Activated CD4-positive, alpha-beta T cell treated with anti-CD3 and anti-CD28 coated beads, Interleukin-2, amount 10 ng/mL, durations not matched to agents 7 days and 5 days (primary cell): ENCODE measurements at places on chromosomes 16 and 17. TPM values are rescaled to one million over a fixed set of nuclear protein-coding genes. Genes with fewer than 3 reads are reported as not detected.

GRCh38 chr17:28563475-28563874, 7.8 kb downstream of the PIGS start:
- no peak for DNase-seq

DNA sequence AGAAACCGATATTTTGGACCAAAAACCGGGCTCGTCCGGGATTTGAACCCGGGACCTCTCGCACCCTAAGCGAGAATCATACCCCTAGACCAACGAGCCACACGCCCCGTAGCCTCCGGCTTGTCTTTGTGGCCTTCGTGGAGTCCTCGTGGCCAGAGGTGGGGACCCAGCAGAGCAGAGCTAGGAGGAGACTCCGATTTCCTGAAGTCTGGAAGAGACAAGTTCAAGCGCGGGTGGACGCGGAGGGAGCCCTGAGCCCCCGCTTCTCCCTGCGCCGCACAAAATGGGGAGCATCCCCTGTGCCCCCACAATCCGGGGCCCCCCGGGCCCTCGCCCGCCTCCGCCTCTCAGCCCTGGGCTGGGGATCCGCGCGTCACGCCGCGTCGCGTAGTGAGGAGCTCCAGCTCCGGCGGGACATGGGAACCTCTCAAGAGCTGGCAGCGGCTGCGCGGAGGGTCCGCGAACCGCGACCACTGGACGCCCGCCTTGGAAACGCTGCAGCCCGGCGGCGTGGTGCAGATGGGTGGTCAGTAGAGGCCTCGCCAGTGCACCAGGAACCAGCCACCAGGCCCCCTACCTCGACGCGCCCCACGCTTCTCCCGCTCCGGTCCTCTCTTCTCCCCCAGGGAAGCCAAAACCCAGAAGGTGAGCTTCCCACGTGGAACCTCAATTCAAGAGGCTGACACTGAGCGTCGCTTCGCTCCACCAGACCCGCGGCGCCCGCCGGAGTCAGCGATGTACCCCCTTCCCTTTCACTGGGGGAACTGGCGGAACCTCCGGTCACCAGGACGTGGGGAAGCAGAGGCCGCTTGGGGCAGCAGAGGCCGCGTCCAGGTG, 5.2 kb upstream of the OR1F1 start:
- no peak for DNase-seq

- DNase-seq: no peak
These were observed 55.1 kb downstream of the PLD6 start for GRCh38 chr17:17151055-17151454.

DNA sequence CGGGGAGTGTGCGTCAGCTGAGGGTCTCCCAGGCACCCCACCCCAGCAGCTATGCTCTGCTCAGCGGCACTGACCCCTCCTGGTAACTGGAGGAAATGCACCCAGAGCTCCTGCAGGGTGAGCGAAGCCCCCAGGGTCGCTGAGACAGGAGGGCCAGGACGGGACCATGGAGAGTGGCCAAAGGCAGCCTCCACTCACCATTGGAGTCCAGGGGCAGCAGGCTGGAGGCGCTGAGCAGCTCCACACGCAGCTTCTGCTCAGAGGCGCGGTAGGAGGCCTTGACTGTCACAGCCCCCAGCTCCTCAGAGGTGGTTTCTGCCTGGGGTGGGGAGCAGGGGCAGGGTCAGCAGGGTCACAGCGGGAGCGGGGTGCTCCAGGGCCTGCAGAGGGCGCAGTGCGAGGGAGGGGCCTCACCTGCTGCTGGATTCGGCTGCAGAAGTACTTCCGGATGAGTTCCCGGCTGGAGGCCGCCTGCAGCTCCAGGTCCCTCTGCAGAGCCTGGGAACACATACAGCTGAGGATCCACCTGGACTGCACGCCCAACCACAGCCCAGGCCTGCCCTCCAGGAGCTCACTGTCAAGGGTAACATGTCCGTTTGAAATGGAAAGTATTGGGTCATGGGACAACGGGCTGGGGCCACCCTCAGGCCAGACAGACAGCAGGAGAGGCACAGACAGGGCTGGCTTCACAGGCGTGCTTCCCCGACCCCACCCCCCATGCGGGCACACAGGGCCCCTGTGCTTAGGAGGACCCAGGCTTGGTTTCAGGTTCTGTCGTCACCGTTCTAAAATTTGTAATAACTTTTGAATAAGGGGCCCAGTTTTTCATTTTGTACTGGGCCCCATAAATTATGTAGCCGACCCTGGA, 13.8 kb downstream of the UNC13D start:
- peak; percentile 25 for DNase-seq

Gene RAB40C
- total RNA-seq: 17.6 TPM

DNA sequence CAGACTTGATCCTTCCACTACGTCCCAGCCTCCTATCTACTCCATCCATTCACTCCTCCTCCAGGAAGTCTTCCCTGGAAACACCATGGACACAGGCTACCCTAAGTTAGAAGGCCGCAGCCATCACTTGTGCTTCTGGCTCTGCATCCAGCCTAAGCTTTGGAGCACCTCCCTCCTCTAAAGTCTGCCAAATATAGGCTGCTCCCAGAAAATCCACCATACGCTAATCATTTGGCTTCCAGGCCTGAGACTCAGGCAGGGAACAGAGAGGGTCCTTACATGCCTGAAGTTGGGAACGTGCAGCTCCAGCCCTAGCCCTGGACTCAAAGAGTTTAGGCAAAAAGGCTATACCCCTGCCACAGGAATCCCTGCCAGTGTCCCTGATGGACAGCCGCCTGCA, 6.7 kb downstream of the PCGF2 start:
- no peak for DNase-seq

DNA sequence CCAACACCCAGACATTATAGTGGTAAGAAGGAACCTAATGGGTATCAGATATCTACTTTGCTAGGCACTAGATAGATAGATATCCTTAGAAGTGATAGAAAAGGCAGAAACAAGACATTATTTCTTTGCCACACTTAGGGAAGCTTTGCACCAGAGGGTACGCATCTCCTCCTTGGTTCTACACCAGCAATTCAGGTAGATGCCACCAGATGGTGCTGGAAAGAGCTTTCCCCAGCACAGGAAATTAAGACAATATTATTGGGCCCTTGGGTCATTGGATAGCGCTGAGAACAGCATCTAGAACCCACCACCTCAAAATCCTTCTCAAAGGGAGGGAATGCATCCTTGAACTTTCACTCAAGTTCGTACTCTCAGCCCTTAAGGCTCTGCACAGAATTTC, 173.8 kb upstream of the CCL2 start:
- DNase-seq: no peak

DNA sequence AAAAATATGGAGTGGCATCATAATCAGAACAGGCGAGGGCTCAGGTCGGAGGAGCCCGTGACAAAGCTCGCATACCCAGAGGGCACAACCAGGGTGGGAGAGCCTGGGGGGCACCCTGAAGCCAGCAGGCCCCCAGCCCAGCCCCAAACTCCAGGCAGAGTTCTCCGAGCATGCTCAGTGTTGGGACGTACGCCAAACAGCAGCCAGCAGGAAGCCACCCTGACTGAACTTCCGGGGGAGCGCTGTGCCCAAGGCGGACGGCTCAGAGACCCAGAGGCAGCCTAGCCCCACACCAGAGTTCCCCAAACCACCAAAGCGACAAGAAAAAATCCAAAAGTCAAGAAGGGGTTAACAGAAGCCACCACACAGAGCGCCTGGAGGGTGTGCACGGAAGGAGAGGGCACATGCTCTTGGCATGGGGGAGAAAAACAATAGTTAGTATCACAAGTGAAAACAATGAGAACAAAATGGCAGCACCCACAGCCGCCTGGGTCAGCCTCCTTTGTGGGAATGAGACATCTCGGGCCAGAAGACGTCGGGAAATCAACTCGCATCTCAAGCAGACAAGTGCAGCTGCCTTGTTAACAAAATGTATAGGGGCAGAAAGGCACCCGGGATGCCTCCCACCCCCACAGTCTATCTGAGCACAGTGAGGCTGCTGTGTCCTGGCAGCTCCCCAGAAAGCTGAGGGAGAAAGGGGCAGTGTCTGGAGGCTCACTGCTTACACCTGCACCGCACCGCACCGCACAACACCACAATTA, 11.9 kb downstream of the EXOC7 start:
- DNase-seq: no peak

Gene CD300E
- total RNA-seq: not detected

- DNase-seq: no peak
These were observed 66.0 kb downstream of the RAP1GAP2 start for GRCh38 chr17:2862197-2862596.

GRCh38 chr17:11651089-11651488, 52.8 kb downstream of the DNAH9 start:
- DNase-seq: no peak

- no peak for DNase-seq
These were observed 243.5 kb downstream of the XYLT1 start for GRCh38 chr16:17227278-17227677.

Gene SDR42E2
- not detected for total RNA-seq

DNA sequence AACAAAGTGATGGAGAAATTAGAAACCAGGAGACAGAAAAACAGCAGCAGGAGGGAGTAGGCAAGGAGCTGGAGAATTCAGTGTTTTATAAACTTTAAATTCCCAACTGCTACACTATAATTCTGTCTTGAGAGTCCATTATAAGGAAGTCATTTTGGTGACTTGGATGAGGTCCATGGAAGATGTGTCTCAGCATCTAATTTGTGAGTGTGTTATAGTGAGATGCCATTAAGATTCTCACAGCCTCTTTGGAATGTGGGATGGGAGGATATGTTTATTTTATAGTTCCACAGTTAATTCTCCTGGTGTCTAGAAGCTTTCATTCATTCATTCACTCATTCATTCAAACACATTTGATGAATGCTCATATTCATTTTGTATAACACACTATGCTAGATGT, 206.0 kb upstream of the MYOCD start:
- no peak for DNase-seq

- no peak for DNase-seq
These were observed 5.3 kb downstream of the TMEM114 start for GRCh38 chr16:8585041-8585440.

GRCh38 chr17:62937606-62938005, 28.4 kb upstream of the TANC2 start:
- DNase-seq: no peak

Gene MSLN
- total RNA-seq: not detected

Gene PRR35
- not detected for total RNA-seq

- no peak for DNase-seq
These were observed 1.2 kb downstream of the BHLHA9 start for GRCh38 chr17:1271441-1271840.

- no peak for DNase-seq
These were observed 50.7 kb downstream of the CFDP1 start for GRCh38 chr16:75382611-75383010.

- DNase-seq: no peak
These were observed 175.7 kb upstream of the GSE1 start for GRCh38 chr16:85437166-85438052.

DNA sequence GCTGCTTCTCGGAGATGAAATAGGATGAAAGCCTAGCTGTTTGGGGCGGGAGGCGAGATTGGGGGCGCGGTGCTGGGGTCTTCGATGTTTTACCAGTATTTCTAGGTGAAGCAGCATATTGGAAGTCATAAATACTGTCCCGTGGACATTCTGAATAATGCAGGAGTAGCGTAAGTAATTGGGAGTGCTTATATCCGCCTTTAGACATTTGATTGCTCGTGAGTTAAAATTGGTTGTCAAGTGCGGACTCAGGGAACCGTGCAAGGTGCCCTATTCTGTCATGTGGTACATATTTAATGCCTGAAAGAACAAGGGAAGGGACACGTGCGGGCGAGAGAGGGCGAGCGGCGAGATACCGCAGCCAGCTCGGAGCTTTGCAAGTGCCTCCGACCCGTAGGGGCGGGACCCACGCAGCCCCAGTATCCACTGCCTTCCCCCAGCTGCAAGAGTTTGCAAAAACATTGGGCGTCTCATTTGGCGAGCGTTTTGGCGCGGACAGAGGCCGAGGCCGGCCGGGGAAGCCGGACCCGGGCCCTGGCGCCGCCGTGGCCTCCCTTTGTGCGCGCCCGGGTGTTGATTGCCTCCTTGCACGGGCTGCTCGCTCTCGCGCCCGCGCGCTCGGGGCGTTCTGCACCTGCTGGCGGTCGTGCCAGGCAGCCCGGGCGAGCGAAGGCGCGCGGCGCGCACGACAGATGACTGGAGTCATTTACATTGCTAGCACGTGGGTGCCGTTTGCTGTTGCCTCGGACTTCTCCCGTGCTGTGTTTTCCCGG, 849.8 kb upstream of the RBFOX1 start:
- DNase-seq: no peak

DNA sequence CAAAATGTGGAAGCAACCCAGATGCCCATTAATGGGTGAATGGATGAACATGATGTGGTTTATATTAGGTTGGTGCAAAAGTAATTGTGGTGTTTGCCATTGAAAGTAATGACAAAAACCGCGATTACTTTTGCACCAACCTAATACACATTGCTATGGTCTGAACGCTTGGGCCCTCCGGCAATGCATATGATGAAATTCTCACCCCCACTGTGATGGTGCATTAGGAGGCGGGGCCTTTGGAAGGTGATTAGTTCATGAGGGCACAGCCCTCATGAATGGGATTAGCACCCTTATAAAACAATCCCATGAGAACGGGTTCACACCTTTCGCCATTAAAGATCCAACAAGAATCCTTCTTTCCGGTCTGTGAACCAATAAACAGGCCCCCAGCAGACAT, 25.3 kb upstream of the PRM1 start:
- DNase-seq: no peak

Gene KRT28
- not detected for total RNA-seq

GRCh38 chr16:29653471-29653870, 9.6 kb upstream of the SPN start:
- no peak for DNase-seq

Gene ITGA2B
- 0.47 TPM for total RNA-seq

Gene KLHL10
- total RNA-seq: not detected
